ENCODE measurements at places on chromosomes 5 and 9. TPM values are rescaled to one million over a fixed set of nuclear protein-coding genes. Genes with fewer than 3 reads are reported as not detected.

The SPINK7 gene
- not detected for polyA plus RNA-seq

The SPINK14 gene
- polyA plus RNA-seq: not detected

DNA sequence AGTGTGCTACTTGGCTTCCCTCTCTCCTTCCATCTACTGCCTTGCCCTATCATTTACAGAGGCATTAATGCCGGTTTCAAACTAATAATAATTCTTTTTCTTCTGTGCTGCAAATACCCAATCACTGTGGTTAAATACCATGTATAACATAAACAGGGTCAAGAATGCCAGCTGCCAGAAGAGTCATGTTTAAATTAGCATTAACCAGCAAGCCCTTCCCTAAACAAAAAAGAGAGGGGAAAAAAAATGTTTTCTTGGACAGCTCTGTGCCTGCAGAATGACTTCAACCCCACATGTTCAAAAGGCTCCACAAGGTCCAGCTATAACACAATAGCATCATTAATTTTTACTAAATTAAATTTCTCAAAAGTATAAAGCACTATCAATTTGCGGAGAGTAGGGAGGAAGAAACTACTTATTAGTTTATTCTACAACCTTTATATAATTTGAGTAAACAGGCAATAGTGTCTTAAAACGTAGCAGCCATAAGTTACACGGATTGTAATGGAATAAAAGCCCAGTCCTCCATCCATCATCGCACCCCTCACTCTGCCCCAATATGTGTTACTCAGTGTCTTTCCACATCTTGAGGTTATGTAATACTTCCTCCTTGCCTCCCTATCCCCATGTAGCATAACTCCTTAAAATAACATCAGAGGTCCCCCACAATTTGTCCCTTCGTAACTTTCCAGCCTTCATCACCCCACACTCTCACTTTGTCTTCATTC, 3.9 kb downstream of the LPAR1 start:
- no peak for DNase-seq

- DNase-seq: no peak
Observed at GRCh38 chr9:98538626-98539031, 170.1 kb downstream of the GABBR2 start.

- DNase-seq: peak; percentile 2
Observed at GRCh38 chr5:6373081-6373846, 5.1 kb downstream of the MED10 start.

DNA sequence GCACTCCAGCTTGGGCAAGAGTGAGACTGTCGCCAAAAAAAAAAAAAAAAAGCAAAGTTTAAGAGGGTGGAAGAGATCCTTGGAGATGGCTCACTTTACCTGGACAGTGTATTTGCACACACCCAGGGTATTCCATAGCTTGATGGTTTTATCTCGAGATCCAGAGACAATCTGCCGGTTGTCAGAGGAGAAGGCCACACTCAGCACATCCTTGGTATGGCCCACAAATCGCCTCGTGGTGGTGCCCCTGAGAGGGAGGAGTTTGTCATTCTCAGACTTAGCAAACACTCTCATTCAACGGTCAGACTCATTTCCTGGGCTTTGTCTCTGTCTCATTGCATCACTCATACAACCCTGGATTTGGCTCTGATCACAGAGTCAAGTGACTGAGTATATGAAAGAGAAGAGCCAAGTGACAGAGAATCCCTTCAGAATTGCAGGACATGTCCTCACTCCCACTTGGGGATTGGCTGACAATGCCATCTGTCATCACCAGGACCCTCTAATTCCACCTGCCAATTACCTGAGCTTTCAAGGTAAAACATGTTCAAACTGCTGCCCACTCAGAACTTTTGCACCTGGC, 2.2 kb downstream of the RACK1 start:
- DNase-seq: no peak

- DNase-seq: peak; percentile 59
Observed at GRCh38 chr9:118595719-118596305, 773.4 kb downstream of the BRINP1 start.

- DNase-seq: no peak
Observed at GRCh38 chr9:33794560-33794959, 801 bp upstream of the PRSS3 start.

DNA sequence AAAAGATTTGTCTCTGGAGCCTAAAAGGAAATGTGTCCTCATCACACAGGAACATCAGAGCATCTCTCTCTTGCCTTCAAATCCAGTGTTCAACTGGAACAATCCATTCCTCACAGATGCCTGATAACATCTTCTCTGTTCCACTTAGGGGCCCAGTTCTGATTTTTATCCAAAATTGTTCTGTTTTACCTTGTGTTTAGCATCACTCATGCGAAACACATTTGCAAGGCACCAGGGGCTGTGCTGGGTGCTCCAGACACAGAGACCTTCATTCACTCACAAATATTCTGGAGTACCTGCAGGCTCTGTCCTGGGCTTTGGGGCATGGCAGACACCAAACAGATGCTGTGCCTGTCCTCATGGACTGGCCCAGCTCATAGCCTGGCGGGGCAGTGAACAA, 13.8 kb downstream of the GABBR2 start:
- no peak for DNase-seq

- DNase-seq: no peak
Observed at GRCh38 chr9:129633207-129633606, 7.2 kb downstream of the NTMT1 start.

Data from testis (tissue), 5 donors.